ENCODE measurements at places on chromosomes 6 and 20.

- DNase-seq, result no peak
Observed at GRCh38 chr20:47230811-47231256, 125.7 kb downstream of the ZMYND8 start.

GRCh38 chr6:17730078-17730704 is 23.5 kb upstream of the NUP153 start:
- DNase-seq, result no peak

DNA sequence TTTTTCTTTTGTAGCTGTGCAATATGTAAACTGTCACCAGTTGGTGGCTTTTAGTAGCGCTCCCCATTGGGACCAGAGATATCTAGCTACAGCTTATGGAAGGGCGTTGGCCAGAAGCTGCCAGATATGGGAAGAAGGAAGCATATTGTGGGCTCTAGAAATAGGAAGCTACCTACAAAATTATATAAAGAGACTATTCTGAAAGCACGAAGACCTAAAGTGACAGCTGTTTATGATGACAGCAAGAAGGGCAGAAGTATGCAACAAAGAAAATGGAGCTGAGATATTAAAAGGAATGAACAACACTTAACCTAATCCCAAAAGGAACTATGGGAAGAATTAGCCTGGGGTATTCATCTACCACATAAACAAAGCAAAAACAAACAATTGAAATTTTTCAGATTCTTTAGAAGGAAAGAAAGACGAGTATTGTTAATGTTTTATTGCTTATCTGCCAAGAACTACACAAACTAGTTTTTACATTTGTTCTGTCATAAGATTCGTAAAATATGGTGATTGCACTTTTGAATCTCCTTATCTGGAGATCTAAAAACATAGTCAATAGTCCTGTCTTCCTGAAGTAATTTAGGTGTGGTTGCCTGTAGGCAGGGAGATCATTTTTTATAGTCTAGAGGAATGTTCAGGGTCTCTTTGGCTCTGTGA is 81.6 kb downstream of the NCOA7 start:
- no peak for DNase-seq

DNA sequence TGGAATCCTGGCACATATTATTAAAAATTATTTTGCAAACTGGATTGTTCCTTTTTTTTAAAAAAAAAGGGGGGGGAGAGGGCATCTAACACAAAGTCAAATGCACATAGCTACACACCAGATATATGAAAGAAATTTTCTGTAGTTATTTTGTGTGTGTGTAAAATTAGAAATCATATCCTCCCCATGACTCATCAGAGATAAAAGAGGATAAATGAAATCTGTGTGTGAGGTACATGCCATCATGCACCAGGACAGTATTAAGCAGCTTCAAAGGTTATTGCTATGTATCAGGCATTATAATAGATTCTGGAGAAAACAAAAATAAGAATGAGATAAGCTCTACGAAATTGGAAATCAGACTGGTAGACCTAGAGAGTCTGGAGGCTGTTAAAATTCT is 5.2 kb downstream of the BTBD9 start:
- DNase-seq, result no peak

DNA sequence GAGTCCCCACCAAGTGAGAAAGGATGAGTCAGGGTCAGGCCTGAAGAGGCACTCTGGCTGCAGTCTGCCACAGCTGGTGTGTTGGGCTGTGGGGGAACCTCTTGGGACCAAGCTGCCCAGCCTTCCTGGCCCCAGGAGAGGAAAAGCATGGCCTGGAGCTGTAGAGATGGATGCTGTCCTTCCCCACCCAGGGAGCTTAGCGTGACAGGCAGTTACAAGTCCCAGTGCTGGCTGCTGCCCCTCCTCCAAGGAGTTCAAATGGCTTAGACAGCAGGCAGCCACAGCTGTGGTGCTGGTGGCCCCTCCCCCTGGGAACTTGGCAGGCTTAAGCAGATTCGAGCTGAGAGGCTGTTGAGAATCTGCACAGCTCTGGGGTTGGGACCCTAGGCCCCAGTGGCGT is 253.2 kb downstream of the PLCB1 start:
- no peak for DNase-seq

DNA sequence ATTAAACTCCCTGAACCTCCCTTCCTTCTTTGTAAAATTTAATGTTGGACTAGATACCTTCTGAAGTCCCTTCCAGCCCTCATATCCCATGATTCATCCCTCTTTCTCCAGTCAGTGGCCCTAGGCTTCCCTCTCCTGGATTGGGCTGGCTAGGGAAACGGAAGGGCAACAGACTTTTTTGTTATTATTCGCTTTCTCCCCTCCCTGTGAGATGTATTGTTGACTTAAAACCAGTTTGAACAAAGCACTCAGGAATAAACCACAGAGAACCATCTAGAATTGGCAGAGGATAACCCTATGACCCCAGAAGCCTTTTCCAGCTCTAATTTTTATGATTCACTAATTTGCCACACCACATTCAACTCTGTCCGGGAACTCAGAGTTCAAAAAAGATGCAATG is 239.7 kb upstream of the SUPT3H start:
- no peak for DNase-seq

GRCh38 chr6:108744244-108744972 is 103.8 kb upstream of the ARMC2 start:
- DNase-seq, result no peak

GRCh38 chr6:111958534-111958933 is 85.3 kb upstream of the FYN start:
- no peak for DNase-seq

- DNase-seq, result no peak
Observed at GRCh38 chr6:14442242-14442641, 324.7 kb downstream of the CD83 start.

DNA sequence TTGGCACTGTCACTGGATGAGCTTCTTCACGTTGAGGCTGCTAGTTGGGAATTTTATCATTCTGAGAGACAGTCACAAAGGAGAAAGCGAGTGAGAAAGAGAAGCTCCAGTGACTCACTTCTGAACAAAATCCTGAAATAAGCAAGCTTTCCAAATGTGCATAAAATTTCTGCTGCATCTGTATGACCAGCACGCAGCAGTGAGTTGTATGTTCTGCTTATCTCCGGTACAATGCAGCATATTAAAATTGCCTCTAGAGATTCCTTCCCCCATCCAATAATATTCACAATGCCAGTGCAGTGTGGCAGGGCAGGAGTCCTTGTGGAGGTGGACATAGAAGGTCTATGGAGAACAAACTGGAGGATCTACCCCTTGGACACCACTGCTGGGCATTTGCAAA is 290.5 kb downstream of the ADGB start:
- DNase-seq, result no peak

DNA sequence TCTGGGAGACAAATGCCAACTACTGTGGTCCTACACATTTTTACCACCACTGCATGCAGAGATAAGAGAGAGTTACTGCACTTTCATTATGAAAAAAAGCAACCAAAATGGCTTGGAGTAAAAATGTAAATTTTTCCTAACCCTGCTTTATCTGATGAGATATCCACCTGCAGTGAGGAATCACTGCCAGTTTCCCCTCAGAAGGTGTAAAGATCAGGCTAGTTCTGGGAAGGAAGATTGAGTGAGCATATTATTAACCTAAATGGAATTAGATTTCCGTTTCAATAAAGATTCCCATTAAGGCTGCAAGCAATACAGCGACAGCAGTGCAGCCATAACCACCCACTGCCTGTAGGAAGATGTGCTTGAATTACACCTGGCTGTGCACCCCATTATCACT is 84.9 kb downstream of the QRSL1 start:
- DNase-seq, result no peak

GRCh38 chr6:53495506-53496499 is 49.1 kb downstream of the GCLC start:
- DNase-seq, result no peak

DNA sequence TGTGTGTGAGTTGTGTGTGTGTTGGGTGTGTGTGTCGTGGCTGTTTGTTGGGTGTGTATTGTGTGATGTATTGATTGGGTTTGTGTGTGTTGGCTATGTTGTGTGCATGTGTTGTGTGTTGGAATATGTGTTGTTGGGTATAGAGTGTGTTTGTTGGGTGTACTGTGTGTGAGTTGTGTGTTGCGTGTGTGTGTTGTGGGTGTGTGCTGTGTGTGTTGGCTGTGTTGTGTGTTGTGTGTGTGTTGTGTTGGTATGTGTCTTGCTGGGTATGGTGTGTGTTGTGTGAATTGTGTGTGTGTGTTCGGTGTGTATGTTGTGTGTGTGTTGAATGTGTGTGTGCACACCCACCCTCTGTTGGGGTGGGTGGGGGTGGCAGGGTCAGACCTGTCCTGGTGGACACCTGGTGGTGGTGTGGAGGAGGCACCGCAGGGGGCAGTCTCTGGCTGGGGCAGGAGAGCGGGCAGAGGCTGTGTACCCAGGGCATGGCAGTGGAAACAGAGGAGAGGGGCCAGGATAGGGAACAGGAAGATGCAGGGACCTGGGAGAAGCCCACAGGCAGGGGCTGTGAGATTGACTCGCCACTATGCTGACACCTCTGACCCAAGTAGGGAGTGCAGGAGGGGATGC is 25.5 kb upstream of the PXDC1 start:
- DNase-seq, result no peak

- DNase-seq, result no peak
Observed at GRCh38 chr20:654417-654750, 1.4 kb upstream of the SRXN1 start.

DNA sequence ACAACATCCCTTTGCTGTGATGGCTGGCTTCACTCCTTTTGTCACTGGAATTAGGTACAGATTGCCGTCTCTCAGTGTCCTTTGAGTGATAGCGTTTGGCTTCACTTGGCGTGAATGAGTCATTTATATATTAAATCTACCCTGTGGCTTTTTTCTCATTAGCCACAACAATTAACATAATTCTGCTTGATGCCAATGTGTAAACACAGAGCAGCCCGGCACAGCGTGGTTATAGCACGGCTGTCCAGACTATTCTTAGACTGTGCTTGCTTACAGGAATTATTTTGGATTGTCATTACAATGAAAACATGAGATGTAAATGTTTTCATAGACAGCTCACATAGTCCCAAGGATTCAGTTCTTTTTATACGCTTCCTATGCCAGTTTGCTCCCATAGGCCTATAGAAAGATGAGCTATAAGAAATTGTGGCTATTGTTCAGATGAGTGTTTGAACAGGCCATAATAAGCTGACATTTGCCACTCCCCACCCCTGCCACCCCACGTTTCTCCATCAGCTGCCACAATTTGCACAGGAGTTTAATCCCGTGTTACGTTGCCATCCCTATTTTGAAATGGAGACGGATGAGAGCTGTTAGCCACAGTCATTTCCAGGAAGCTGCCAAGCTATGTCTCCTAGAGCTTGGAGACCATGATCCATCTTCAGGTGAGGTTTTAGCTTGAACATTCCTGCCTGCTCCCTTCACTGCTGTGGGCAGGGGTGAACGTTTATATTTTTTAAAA is 65.9 kb downstream of the PPP1R14C start:
- peak; percentile 47 for DNase-seq

- DNase-seq, result no peak
Observed at GRCh38 chr20:56487216-56487615, 18.8 kb downstream of the RTF2 start.

DNA sequence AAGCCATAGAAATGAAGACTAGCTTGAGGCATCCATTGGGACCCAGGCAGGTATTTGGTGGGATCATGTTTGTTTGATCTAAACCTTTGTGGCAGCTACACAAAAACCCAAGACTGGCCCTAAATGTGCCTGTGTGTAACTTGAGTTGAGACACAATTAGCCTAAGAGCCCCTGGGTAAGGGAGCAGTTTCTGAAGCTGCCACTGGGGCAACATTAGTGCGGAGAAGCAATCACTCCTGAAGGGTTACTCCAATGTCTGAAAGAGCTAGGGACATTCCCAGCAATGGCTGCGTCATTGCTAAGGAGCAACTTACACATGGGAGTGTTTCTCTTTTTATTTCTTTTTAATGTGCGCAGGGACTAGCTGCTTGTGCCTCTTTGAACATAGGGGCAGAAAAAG is 67.9 kb upstream of the EEF1E1 start:
- DNase-seq, result no peak

GRCh38 chr20:33554914-33555420 is 65.1 kb downstream of the CBFA2T2 start:
- peak; percentile 73 for DNase-seq

DNA sequence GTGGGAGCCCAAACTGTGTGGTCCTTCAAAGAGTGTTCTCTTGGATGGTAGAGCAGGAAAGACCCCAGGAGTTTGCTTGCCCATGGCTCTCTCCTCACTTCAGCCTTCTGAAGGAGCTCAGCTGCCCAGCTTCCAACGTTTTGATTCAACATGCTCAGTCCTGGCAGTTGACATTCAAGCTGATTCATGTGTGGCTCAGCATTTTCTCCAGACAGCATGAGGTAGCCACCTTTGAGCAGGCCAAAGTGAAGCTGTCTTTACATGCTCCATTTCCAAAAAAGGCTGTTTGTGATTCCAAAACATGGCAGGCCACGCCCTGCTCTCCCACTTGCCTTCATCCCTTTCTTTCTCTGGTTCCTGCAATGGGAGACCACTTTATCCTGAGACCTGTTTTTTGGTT is 280.2 kb downstream of the TBC1D7 start:
- DNase-seq, result no peak

- no peak for DNase-seq
Observed at GRCh38 chr6:148041546-148041945, 301.1 kb upstream of the SASH1 start.

- DNase-seq, result no peak
Observed at GRCh38 chr6:11478586-11478985, 59.0 kb upstream of the TMEM170B start.

GRCh38 chr6:90369651-90370050 is 73.0 kb upstream of the BACH2 start:
- no peak for DNase-seq

GRCh38 chr6:168581706-168582105 is 140.7 kb downstream of the SMOC2 start:
- DNase-seq, result no peak

DNA sequence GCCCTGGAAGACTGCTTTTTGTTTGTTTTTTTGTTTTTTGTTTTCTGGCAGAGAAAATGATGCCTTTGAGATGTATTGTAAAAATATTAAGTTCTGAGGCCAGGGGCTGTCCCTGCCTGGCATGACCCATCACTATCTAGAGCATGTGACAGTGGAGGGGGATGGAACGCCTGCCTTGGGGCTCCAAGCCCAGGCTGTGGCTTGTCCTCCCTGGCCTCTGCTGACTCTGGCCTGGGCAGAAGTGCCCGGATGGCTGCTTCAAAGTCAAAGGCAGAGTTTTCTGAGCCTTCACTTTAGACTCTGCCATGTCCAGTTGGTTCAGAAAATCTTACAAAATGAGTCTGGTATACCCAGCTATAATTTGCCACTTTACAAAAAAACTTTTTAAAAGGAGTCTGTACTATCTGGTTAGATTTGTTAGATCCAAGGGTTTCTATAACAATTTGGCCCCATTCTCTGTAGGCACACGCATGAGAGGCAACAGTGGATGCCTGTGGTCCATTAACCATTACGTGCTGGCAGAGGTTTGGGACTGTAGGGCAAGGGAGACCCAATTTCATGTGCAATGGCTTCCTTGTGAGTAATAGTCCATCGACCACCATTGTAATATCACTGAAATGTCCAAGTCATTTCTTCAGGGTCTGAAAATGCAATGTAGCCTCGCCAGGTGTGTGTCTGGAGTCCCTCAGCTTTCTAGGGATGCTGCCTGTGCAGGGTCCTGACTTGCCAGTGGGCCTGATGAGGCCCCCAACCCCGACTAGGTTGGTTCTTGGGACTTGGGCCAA is 8.3 kb downstream of the PPP1R3G start:
- DNase-seq, result no peak

GRCh38 chr6:41626022-41626421 is 12.2 kb upstream of the MDFI start:
- no peak for DNase-seq

GRCh38 chr20:53767206-53767930 is 173.7 kb upstream of the ZNF217 start:
- no peak for DNase-seq

- no peak for DNase-seq
Observed at GRCh38 chr6:99579781-99580180, 11.3 kb upstream of the CCNC start.

GRCh38 chr20:16801919-16802651 is 53.9 kb downstream of the OTOR start:
- peak; percentile 46 for DNase-seq

Measured in NCI-H1930 (cell line).